ENCODE measurements at places on chromosomes 7 and 10. TPM values are rescaled to one million over a fixed set of nuclear protein-coding genes. Genes with fewer than 3 reads are reported as not detected.

ABLIM1 gene
- total RNA-seq: 43.5 TPM

CTAGE8 gene
- total RNA-seq: not detected

PRF1 gene
- not detected for total RNA-seq

ZNF488 gene
- total RNA-seq: 0.07 TPM

WIPF3 gene
- not detected for total RNA-seq

GCK gene
- not detected for total RNA-seq

PPP1R9A gene
- total RNA-seq: 0.74 TPM

DDX56 gene
- total RNA-seq: 77.9 TPM

DRGX gene
- total RNA-seq: not detected

KCNH2 gene
- not detected for total RNA-seq

ABCC2 gene
- total RNA-seq: 0.07 TPM

TAF5 gene
- total RNA-seq: 7.4 TPM

OR6V1 gene
- not detected for total RNA-seq

SCIN gene
- total RNA-seq: 0.13 TPM

TET1 gene
- 0.69 TPM for total RNA-seq

SMIM30 gene
- 106 TPM for total RNA-seq

CEP55 gene
- 83.6 TPM for total RNA-seq

FUOM gene
- total RNA-seq: 25.6 TPM

SDHAF3 gene
- total RNA-seq: 8.1 TPM

MALSU1 gene
- total RNA-seq: 88.6 TPM

Data from mammary microvascular endothelial cell (primary cell).